ENCODE measurements at places on chromosomes 2 and 18.

DNA sequence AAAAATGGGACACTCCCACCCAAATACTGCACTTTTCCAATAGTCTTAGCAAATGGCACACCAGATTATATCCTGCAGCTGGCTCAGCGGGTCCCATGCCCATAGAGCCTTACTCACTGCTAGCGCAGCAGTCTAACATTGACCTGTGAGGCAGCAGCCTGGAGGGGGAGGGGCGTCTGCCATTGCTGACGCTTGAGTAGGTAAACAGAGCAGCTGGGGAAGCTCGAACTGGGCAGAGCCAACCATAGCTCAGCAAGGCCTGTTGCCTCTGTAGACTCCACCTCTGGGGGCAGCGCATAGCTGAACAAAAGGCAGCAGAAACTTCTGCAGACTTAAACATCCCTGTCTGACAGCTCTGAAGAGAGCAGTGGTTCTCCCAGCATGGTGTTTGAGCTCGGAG lies 110.4 kb downstream of the CTIF start:
- DNase-seq = no peak

GRCh38 chr2:37464067-37464466 lies 119.6 kb downstream of the QPCT start:
- no peak for DNase-seq

GRCh38 chr2:67936969-67937368 lies 125.8 kb downstream of the C1D start:
- no peak for DNase-seq

DNA sequence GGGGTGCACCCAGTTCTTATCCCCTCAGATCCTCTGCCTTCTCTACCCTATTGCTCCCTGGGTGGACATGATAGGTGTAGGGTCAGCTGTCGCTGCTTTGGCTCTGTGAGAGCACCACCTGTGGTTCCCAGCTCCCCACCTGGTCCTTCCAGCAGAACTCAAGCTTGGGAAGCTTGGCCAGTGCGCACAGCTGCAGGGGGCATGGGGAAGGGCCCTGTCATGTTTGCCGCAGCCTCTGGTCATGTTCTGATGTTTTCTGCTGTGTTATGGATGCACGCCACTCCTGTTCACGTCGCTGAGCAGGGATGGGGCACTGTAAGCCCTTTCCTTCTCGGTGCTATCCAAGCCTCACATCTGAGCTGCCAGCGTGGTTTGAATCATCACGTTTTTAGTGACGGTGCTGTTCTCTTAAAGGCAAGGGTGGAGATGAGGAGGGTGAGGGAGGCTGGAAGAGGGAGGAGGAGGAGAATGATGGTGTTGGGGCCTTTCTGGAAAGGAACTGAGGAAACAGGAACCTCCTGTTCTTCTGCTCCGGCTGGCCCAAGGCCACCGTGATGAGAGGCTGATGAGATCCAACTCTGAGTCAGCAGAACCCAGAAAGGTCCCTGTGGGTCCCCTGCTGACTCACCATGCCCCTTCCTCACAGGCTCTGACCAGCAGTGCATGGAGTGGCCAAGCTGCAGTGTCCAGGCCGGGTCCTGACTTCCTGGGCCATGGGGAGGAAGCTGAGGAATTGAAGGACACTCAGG lies 78.0 kb downstream of the LIPG start:
- DNase-seq = no peak

DNA sequence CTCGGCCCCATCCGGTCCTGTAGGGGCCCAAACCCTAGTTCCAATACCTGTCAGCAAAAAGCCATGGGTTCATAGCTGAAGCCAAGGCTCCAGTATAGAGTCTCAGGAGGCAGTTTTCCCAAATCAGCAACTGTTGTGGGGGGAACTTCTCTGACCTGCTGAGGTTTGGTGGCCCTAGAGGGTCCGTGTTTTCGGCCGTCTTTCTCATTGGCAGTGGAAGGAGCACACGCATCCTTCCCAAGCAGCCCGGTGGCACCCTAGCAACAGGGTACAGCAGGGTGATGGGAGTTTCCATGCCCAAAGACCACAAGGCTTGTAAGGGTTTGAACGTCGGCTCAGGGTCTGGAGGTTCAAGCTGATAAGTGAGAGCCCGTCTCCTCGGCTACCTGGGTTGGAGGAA lies 6.6 kb downstream of the FOSL2 start:
- no peak for DNase-seq

GRCh38 chr18:9017905-9018227 lies 84.6 kb upstream of the NDUFV2 start:
- DNase-seq = no peak

DNA sequence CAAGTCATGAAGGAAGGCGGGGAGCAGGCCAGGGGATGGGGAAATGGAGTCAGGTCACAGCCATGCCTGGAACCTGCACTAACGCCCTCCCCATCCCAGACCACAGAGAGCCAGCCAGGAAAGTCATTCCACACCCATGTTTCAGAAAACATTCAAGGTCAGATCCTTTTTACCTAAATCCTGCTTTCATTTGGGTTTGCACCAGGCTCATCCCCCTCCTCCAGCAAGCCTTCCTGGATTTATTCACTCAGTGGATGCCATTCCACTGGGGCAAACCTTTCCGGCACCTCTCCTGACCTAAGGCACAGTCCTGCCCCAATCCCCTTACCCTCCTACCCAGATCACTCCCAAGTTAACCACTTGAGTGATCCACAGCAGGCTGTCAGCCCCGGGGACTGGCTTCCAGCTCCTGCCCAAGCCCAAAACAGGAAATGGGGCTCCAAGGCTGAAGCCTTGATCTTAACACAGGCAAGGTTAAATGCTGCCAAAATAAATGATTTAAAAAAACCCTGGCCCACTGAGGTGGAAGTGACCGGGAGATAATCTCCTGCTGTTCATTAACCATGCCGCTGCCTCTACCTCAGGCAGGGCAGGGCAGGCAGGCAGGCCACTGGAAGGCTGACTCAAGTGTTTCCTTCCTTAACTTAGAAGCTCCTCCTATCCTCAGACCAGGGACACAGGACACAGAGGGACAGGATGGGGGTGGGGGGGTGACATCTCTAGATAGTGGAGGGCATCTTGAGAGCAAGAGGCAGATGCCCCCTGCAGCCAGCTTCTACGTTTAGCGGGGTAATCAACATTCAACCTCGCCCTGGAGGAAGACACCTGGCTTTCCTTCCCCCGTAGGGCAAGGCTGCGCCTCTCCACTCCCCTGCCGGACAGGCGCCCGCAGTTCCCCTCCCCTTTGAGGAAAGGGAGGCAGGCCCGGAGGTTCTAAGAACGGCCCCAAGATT lies 1.4 kb downstream of the RAB11FIP5 start:
- DNase-seq = no peak

Data from HL-60 (cell line).